Naive thymus-derived CD4-positive, alpha-beta T cell (primary cell): ENCODE measurements at places on chromosomes 5 and 9.

GRCh38 chr9:136137321-136138265 is 18.9 kb upstream of the TMEM250 start:
- no peak overlapping the region for H3K27ac ChIP-seq
- DNase-seq: no peak
- H3K4me3 ChIP-seq: no peak overlapping the region

DNA sequence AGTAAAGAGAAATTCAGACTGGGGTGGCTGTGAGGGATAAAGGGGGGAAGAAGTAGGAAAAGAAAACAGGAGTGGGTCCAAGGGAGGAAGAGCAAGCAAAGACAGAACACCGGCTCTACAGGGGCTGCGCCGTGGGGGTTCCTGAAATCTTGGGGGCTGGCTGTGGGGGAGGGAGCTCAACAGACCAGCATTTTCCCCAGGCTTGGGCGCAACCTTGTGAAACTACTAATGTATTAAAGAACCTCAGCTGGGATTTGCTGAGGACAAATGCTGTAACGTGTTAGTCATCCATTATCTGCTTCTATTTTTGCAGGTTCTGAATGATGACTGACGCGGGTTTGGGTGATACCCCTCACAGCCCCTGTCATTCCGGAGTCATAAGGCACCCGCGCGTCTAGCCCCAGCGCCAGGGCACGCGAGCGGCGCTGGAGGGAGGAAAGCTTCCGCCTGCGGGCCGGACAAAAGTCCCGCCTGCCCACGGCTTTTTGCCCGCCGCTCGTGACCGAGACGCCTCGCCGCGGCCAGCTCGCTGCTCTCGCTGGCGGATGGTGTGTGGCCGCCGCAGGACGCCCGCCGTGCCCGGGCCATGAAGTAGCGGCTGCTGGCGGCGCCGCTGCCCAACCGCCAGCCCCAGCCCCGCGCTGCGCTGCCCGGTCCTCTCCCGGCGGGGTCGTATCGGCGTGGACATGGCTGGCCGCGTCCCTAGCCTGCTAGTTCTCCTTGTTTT is 110.6 kb downstream of the PAM start:
- H3K27ac ChIP-seq: no peak overlapping the region
- H3K27me3 ChIP-seq: peaks cover 5% of the 10 kb centered on the region
- peaks cover 6% of the 10 kb centered on the region for H3K4me1 ChIP-seq
- DNase-seq: peak; percentile 9
- H3K36me3 ChIP-seq: no peaks in the 10 kb centered on the region
- peak overlapping the region; percentile 31 for H3K4me3 ChIP-seq

DNA sequence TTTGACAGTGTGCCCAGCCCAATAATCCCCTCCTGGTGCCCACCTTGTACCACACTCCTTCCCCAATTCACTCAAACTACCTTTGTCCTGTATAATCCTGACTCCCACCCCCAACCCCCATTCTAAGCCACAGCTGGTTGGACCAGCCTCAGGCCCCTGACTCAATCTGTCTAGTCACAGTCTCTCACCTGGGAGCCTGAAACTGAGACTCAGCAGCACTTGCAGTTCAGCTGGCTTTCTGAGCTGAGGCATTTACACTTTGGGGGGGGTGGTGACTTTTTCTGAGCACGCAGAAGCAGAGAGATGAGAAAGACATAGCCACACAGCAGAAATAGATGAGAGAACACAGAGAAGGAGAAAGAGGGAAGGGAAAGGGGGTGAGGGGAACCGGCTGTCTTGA is 247.3 kb downstream of the MAN2A1 start:
- H3K27ac ChIP-seq: no peak overlapping the region
- no peak overlapping the region for H3K4me3 ChIP-seq
- H3K36me3 ChIP-seq: no peaks in the 10 kb centered on the region
- no peaks in the 10 kb centered on the region for H3K4me1 ChIP-seq

DNA sequence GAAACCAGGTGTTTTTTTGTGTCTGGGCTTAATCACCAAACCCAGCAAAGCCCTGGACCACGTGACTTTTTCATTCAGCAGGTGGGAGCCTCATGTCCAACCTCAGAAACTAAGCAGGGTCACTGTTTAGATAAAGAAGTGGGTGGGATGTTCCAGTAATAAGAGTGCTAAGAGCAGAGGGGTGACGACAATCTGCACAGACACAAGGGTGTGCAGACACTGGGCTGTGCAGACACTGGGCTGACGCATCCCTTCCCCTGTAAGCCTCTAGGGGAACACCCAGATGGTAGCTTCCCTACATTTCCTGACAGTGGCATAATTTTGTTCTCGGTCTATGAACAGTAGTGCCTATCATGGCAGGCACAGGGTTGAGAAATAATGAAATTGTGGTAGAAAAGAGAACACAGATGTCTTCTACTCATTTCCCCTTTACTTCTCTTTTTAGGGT is 85.1 kb downstream of the SAXO1 start:
- no peaks in the 10 kb centered on the region for H3K4me1 ChIP-seq
- no peak overlapping the region for H3K27ac ChIP-seq
- no peak overlapping the region for H3K4me3 ChIP-seq
- DNase-seq: no peak
- H3K27me3 ChIP-seq: peaks cover 3% of the 10 kb centered on the region

DNA sequence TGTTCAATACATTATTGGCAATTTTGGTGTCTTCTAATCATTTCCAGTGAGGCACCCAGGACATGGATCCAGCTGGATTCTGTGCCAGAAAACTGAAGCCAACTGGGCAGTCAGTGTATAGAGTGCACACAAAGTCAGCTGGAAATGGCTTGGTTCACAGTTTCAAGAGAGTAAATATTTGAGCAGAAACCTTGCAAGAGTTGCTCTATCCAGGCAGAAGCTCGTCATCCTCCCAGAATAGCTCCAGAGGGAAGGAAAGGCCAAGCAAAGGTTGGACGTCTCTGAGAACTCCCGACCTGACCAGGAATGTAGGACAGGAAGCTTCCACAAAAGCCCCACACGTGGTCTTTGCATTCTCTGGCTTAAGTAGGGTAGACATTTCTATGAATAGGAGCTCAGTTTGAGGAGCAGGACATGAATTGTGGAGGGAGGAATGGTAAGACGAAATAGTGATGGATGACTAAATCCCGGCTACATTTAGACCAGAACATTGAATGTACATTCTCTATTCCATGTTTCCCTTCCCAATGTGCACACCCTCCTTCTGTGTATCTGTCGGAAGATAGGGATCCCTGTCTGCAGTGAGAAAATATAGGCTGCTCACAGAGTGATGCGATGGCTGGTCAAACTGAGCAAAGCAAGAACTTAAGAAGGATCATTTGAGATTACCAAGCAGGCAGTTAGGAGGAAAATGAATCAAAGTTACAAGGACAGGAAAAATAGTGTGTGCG is 72.7 kb upstream of the FCN2 start:
- H3K36me3 ChIP-seq: no peaks in the 10 kb centered on the region
- no peak overlapping the region for H3K27ac ChIP-seq
- H3K27me3 ChIP-seq: no peaks in the 10 kb centered on the region
- H3K4me1 ChIP-seq: no peaks in the 10 kb centered on the region
- DNase-seq: no peak
- H3K4me3 ChIP-seq: no peak overlapping the region

- H3K36me3 ChIP-seq: no peaks in the 10 kb centered on the region
- H3K4me3 ChIP-seq: peak overlapping the region; percentile 48
- H3K27me3 ChIP-seq: no peaks in the 10 kb centered on the region
- H3K27ac ChIP-seq: peak overlapping the region; percentile 78
- peaks cover 12% of the 10 kb centered on the region for H3K4me1 ChIP-seq
Observed at GRCh38 chr5:14870337-14871213, 1.0 kb downstream of the ANKH start.

- no peaks in the 10 kb centered on the region for H3K27me3 ChIP-seq
- H3K27ac ChIP-seq: no peak overlapping the region
- DNase-seq: no peak
- H3K36me3 ChIP-seq: no peaks in the 10 kb centered on the region
- no peak overlapping the region for H3K4me3 ChIP-seq
Observed at GRCh38 chr5:66701244-66701643, 105.1 kb downstream of the MAST4 start.

DNA sequence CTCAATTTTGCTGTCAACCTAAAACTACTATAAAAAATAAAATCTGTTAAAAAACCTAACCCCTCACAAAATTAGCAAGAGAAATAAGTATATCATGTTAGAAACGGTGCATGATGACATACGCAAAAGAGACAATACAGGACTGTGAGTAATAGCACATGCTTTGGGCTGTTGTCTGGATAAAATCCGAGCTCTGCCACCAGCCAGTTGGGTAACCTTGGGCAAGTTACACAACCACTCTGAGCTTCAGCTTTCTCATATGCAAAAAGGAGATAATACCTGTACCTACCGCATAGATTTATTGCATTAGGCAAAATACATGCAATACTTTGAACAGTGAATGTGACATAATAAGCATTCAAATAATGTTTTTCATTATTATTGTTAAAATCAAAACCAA is 481.7 kb downstream of the TLE1 start:
- H3K4me1 ChIP-seq: no peaks in the 10 kb centered on the region
- H3K36me3 ChIP-seq: no peaks in the 10 kb centered on the region
- H3K27ac ChIP-seq: no peak overlapping the region
- H3K4me3 ChIP-seq: no peak overlapping the region
- H3K27me3 ChIP-seq: no peaks in the 10 kb centered on the region

DNA sequence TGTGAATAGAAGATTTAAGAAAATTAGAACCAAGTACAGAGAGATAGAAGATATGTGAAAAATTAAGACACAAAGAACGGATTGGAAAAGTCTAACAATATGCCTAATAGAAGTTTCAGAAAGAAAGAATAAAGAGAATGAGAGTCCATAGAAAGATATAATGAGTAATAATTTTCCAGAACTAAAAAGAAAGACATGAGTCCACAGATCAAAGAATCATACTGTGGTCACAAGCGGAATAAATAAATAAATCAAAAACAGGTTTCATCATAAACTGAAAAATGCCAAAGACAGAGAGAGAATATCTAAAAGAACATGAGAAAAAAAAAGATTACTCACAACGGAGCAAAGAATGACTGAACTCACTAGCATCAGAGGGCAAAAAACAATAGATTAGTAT is 32.9 kb downstream of the FEM1C start:
- H3K27ac ChIP-seq: no peak overlapping the region
- DNase-seq: no peak
- H3K36me3 ChIP-seq: no peaks in the 10 kb centered on the region
- no peak overlapping the region for H3K4me3 ChIP-seq
- no peaks in the 10 kb centered on the region for H3K27me3 ChIP-seq

DNA sequence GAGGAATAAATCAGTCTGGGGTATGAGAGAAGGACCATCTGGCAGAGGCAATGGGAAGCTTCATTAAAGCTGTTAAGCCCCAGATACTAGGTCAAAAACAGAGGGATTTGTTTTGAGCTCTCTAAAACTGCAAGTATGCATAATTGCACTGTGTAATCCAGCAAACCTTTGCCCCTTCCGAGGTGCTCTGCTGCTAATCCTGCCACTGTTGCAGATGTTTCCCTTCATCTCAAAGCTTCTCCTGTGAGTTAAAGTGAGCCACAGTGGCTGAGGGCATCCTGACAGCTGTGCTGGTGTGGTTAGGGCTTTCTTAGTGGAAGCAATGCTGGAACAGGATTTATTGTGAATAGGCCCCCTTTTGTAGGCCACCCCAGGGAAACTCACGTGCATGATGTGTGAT is 160.3 kb upstream of the TRPC7 start:
- no peaks in the 10 kb centered on the region for H3K4me1 ChIP-seq
- no peak for DNase-seq
- H3K27me3 ChIP-seq: no peaks in the 10 kb centered on the region
- no peaks in the 10 kb centered on the region for H3K36me3 ChIP-seq

- no peaks in the 10 kb centered on the region for H3K36me3 ChIP-seq
- H3K4me3 ChIP-seq: no peak overlapping the region
- H3K27me3 ChIP-seq: no peaks in the 10 kb centered on the region
- no peak overlapping the region for H3K27ac ChIP-seq
- DNase-seq: no peak
Observed at GRCh38 chr5:82355053-82355452, 76.9 kb upstream of the RPS23 start.

DNA sequence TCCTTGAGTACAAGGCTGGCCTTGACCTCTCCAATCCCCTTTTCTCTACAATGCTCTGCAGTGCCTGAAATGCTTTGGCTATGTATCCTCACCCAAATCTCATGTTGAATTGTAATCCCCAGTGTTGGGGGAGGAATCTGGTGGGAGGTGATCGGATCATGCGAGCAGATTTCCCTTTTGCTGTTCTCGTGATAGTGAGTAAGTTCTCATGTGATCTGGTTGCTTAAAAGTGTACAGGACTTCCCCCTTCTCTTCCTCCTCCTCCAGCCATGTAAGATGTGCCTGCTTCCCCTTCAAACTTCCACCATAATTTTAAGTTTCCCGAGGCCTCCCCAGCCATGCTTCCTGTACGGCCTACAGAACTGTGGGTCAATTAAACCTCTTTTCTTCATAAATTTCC is 28.5 kb upstream of the AKNA start:
- H3K27ac ChIP-seq: no peak overlapping the region
- DNase-seq: no peak
- no peaks in the 10 kb centered on the region for H3K36me3 ChIP-seq
- H3K4me3 ChIP-seq: no peak overlapping the region

DNA sequence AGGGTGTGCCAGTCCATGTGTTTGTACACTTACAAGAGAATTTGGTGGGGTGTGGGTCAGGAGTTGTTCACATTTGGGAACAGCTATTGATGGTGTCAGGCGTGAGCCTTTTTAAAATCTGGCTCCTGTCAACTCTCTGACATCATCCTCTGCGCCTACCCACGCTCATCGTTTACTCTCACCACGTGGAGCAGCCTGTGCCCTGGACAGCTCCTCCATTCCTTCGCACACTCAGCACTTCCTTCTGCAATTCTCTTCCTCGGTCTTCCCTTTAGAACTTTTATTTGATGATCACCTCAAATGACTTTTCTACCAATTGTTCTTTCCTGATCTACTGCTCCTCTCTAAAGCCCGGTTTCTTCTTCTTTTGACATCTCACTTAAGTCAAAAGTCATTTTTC is 42.1 kb upstream of the GNAQ start:
- no peaks in the 10 kb centered on the region for H3K27me3 ChIP-seq
- no peak for DNase-seq
- no peaks in the 10 kb centered on the region for H3K36me3 ChIP-seq
- H3K4me3 ChIP-seq: peak overlapping the region; percentile 25

DNA sequence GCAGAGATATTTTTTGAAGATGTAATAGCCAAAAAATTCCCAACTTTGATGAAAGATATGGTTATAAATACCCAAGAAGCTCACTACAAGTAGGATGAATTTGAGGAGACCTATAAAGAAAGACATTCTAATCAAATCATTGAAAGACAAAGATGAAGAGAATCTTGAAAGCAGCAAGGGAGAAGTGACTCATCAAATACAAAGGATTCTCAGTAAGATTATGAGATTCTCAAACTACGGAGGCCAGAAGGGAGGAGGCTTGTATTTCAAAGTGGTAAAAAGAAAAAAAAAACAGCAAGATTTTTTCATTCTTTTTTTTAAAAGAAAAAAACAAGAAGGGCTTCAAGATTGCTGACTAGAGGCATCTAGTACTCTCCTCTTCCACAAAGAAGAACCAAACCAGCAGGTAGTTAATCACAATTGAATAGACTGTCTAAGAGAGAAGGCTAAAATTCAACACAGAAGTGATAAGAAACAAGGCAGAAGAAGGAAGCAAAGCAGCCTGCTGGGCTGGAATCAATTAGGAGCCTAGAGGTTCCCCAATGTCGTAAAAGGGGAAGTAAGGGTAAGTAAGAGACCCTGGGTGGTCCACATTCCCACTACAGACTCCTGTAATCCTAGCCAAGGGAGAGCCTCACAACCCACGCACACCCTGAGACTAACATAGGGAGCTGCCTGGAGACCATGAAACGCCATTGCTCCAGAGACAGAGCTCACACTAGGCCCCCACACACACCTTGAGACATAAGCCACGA is 59.1 kb upstream of the NIPAL4 start:
- no peaks in the 10 kb centered on the region for H3K36me3 ChIP-seq
- no peak overlapping the region for H3K27ac ChIP-seq
- no peaks in the 10 kb centered on the region for H3K27me3 ChIP-seq
